Dermis blood vessel endothelial cell (primary cell): ENCODE measurements at places on chromosomes 12 and 14.

DNA sequence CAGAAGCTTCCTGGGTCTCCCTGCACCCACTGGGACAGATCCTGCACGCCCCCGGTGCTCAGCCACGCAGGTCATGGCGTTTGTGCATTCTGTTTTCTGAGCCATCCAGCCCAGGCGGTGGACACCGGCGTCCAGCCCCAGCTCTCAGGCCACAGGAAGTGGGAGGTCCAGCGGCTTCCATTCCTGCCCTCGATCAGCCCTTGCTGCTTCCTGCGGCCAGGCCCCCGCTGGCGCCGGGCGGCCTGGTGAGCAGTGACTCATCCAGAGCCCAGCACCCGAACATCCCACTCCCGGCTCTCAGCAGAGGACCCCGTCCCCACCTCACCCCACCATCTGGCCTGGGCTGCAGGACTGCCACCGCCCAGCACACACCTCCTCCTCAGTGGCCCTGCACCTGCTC lies 18.0 kb upstream of the NUDT14 start:
- peak; percentile 88 for DNase-seq

DNA sequence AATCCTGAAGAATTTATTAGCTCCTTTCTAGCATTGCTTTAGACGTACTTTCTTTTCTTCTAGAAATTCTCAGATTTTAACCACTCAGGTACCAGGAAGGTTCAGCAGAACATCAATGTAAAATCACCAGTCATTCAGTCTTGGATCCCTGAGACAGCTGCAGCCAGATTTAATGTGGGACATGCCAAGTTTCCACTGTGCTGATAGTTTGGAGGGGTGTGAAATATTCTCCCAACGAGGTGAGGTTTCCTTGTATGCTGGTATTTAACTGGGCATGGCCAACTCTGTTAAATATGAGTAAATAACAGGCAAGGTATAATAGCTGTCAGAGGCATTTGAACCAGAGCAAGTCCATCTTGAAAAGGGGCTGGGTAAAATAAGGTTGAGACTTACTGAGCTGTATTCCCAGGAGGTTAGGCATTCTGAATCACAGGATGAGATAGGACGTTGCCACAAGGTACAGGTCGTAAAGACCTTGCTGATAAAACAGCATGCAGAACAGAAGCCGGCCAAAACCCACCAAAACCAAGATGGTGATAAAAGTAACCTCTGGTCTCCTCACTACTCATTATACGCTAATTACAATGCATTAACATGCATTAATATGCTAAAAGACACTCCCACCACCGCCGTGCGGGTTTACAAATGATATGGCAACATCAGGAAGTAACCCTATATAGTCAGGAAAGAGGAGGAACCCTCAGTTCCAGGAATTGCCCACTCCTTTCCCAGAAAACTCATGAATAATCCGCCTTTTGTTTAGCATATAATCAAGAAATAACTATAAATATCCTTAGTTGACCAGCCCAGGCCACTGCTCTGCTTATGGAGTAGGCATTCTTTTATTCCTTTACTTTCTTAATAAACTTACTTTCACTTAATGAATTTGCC lies 75.2 kb upstream of the RASSF8 start:
- no peak for DNase-seq

- no peak for DNase-seq
Measured at GRCh38 chr14:98994561-98994960, 277.4 kb downstream of the BCL11B start.

DNA sequence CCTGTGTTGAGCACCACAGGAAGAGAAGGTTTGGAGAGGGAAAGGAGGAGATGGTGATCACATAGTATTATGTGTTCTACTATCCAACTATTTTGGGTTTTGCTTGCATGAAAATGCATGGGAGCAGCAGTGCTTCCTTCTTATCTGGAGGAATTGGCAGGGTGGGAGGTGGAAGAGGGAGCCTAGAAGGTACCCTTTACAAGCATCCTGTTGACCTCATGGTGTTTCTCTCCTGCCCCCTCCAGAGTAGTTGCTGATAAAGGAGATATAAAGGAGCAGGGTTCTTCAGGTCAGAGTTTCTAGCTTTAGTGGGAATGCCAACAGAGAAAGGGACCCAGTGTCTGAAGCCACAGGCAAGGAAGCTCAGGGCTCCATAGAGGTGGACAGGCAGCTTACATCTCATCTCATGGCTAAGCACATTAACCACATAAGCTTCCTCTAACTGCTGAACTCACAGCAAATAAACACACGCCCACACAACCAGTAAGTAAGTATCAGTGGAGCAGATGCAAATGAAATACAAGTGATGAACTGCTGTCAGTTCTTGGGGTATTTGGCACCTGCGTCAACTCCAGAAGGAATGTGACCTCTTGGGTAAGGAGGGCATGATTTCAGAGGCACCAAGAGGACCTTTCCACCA lies 174.2 kb upstream of the SLC38A2 start:
- DNase-seq: no peak

GRCh38 chr12:91877022-91877421 lies 268.6 kb downstream of the BTG1 start:
- DNase-seq: peak; percentile 56

DNA sequence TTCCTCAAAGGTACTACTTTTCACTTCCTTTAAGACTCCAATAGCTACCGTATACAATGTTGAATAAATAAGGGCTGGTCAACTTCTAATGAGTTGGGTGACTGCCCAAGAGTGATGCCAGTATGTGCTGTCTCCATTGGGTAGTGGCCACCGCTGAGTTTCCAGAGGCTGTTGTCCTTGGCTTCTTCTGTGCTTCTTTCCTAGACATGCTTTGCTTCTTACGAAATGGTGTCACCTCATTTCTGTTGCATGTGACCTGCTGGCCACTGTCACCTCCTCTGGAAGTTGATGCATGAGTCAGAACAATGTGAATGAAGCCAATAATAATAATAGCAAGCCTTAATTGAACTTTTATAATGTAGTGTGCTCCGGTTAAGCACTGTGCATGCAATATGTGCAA lies 7.5 kb upstream of the NID2 start:
- peak; percentile 55 for DNase-seq

- no peak for DNase-seq
Measured at GRCh38 chr14:31880935-31881334, 196.2 kb upstream of the ARHGAP5 start.

DNA sequence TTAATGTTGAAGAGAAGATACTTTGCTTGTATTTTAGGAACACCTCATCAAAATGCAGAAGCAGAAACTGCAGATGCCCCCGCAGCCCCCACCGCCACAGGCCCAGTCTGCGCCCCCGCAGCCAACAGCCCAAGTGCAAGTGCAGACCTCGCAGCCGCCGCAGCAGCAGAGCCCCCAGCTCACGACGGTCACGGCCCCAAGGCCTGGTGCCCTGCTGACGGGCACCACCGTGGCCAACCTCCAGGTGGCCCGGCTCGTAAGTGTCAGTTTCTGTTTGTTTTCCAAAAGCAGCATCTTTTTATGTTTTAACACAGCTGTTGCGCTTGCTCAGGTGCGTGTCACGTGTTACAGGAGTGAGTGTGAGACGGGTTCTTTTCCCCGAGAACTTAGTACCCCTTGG lies 79.5 kb downstream of the DDX51 start:
- no peak for DNase-seq

GRCh38 chr12:96015672-96016071 lies 19.5 kb upstream of the HAL start:
- DNase-seq: peak; percentile 67

DNA sequence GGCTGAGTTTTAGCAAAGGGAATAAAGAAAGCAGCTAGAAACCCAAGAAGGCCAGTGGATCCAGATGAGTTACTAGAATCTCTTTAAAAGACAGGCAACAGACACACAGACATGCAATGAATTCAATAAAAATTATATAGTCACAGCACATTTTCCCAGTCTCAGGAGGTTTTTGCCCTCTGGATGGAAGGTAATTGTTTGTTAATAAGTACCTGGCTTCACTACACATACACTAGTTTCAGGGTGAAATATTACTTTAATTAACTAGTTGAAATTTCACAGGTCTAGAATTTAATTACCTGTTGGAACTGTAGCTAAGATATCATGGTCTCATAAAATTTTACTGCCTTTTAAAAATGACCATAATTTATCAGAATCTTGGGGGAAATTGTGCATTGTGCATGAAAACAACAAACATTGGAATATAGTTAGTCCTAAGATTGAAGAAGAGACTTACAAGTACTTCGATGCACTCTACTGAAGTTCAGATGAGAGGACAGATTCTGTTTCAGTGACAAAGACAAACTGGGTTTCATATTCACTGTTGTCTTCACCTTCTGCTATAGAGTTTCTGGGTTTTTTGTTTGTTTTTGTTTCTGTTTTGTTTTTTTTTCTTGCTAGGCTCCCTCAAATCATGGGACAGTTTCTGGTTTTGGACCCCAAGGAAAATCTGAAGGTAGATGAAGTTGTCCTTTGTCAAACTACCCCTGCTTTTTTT lies 277.0 kb upstream of the GARIN6 start:
- DNase-seq: no peak

- DNase-seq: no peak
Measured at GRCh38 chr14:39668449-39668848, 236.2 kb upstream of the FBXO33 start.

- DNase-seq: no peak
Measured at GRCh38 chr12:53602176-53602864, 23.9 kb downstream of the ATF7 start.

GRCh38 chr14:63383776-63384367 lies 65.1 kb upstream of the GPHB5 start:
- no peak for DNase-seq

GRCh38 chr12:103028881-103029639 lies 71.6 kb downstream of the ASCL1 start:
- no peak for DNase-seq

GRCh38 chr14:48937541-48938195 lies 648.5 kb downstream of the RPS29 start:
- no peak for DNase-seq

GRCh38 chr12:96258104-96258961 lies 64.2 kb downstream of the ELK3 start:
- peak; percentile 82 for DNase-seq

DNA sequence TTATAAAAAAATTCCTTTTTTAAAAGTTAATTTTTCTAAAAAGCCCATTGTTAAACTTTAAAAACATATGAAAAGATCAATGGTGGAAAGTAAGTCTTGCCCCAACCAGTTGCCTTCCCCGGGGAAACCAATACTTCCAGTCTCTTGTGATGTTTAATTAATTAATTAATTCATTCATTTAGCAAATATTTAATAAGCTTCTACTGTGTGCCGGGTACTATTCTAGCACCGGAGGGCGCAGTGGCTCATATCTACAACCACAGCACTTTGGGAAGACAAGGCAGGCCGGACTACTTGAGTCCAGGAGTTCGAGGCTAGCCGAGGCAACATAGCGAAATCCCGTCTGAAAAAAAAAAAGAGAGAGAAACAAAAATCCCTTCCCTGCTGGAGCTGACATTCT lies 87.4 kb downstream of the HECTD4 start:
- peak; percentile 52 for DNase-seq

- no peak for DNase-seq
Measured at GRCh38 chr12:62711631-62712241, 223.2 kb downstream of the PPM1H start.

DNA sequence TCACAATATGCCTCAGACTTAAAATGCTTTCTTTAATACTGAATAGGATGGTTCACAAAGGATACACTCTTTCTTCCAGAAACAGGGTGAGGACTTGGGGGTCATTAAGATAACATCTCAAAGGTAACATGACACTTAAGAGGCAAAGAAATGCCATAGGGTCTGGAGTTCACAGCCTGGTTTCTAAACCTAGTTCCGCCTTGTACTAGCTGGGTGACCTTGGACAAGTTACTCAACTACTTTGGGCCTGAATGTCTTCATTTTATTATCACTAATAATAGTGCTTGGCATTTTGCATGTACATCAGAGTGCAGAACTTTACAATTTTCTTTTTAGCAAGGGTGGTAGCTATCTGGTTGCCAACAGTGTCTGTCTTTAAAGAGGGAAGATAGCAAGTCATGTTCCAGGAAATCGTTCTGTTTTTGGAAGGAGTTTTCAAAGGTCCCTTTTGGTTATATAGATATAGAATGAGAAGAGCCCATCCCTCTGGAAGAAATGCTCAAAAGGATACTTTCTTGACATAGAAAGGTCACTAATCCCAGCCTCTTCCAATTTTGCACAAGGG lies 257.8 kb downstream of the NUAK1 start:
- no peak for DNase-seq

GRCh38 chr14:93749076-93749420 lies 39.2 kb downstream of the PRIMA1 start:
- no peak for DNase-seq

DNA sequence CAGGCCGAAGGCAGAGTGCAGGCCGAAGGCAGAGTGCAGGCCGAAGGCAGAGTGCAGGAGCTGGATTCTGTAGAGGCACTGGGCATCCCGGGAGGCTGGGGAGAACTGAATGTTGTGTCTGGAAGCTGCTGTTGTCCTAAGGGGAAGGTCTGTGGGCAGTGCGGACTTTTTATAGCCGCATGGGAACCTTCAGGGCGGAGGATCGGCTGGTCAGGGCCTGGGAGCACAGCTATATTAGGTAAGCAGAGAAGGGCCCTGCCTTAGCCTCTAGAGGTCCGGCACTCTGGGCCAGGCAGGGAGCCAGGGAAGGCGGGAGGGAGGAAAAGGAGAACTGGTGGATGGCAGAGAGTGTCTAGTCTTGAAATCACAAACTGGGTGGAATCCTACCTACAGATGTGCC lies 14.2 kb downstream of the CABP1 start:
- no peak for DNase-seq
